Bladder microvascular endothelial cell (primary cell): ENCODE measurements at places on chromosomes 4 and X. TPM values are rescaled to one million over a fixed set of nuclear protein-coding genes. Genes with fewer than 3 reads are reported as not detected.

Gene GPRIN3
- total RNA-seq: 1.1 and 2.3 TPM in 2 replicates

Gene RAB28
- 8.3 and 13.5 TPM in 2 replicates for total RNA-seq

Gene SSX4B
- not detected in 2 replicates for total RNA-seq

Gene RASL11B
- total RNA-seq: not detected in 2 replicates

Gene UGT2B15
- total RNA-seq: not detected in 2 replicates

Gene TNMD
- total RNA-seq: under 0.01 TPM in 1 of 2 replicates, not detected in the other

Gene NLGN4X
- total RNA-seq: under 0.01 and 0.50 TPM in 2 replicates

Gene SAGE1
- total RNA-seq: not detected in 2 replicates

Gene NONO
- total RNA-seq: 344 and 430 TPM in 2 replicates

Gene QDPR
- 9.6 and 22.2 TPM in 2 replicates for total RNA-seq

Gene DAPP1
- total RNA-seq: not detected in 2 replicates
